ENCODE measurements at places on chromosomes 7 and 10.

DNA sequence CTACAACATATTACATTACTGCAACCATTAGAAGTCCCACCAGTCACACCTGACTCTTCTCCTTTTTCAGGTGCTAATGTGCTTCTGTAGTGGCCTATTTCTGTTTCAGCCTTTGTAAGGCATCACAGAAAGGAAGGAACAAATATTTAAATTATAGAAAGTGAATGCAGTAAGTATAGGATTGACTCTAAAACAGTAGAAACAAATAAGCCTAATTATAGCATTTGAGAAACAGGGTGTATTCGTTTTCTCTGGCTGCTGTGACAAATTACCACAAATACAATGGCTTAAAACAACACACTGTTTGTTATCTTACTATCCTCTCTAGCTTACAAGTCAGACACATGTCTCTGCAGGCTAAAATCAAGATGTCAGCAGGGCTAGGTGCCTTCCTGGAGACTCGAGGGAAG, 69.4 kb downstream of the CCSER2 start:
- no peak for DNase-seq

DNA sequence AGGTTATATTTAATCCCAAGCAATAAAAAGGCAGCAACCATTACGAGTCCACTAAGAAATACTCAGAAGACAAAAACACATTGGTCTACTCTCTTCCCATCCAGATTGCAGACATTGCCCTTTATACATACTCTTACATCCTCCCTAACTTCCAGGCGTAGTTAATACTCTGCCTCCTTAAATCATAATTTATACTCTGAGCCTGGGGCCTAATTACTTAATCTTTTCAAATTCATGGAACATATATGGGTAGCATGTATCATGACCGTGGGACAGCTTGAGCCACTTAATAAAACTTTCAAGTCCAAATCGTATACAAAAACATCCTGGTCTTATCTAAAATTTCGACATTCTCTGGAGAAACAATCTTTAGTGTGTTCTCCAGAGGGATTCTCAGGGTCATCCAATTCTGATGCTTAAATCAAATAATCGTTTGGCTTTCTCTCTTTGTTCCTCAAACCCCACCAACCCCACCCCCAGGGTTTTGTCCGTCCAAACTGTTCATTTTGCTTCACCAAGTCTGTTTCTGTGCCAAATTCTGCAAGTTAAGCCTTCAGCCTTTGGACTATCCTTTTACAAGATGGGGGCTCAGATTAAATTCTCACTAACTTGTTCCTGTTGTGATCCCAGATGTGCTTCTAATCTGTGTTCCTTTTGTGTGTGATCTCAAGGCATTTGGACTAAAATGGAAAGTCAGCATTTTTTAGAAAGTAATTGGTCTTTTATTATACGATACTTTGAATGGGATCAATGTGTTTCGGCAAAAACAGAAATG, 86.4 kb downstream of the ADAM12 start:
- DNase-seq: no peak

- DNase-seq: no peak
Observed at GRCh38 chr7:158274996-158275395, 312.6 kb downstream of the PTPRN2 start.

DNA sequence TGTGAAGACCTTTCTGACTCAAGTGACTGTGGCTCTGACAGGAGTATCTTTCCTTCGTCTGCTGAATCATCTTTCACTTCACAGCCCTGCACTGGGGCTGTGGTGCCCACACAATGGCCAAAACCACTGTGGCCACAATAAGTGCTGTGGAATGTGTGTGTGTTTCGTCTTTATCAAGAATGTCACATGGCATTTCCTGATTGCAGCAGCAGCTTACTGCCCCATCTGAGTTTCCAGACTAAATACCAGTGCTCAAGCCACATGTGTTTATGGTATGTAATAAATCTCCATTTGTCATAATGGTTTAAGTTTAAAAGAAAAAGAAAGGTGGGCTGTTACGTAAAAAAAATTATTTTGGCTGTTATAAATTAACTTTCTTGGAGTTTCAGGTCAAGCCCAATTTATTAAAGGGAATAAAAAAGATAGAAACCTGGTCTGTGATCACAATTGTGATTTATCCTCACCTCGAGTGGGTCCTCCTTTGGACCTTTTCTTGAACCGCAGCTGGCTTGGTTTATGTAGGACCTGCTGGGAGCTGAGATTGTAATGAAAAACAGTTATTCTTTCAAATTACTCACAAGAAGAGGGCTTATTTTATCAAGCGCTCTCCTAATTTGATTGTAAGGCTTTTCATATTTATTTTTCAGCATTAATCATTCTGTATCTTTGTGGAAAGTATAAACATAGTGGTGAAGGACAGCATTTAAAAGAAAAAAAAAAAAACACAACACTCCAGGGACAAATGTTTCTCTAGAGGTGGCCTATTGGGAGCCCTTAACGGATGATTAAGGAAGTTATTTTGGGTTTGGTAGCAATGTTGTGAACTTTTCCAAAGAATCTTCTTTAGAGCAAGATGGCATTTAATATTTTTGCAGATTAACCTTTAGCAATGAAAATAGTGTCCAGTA, 116.2 kb downstream of the LRMDA start:
- no peak for DNase-seq

GRCh38 chr10:58266003-58266825, 1.5 kb downstream of the IPMK start:
- no peak for DNase-seq

GRCh38 chr7:128322040-128322643, 21.6 kb downstream of the RBM28 start:
- no peak for DNase-seq

DNA sequence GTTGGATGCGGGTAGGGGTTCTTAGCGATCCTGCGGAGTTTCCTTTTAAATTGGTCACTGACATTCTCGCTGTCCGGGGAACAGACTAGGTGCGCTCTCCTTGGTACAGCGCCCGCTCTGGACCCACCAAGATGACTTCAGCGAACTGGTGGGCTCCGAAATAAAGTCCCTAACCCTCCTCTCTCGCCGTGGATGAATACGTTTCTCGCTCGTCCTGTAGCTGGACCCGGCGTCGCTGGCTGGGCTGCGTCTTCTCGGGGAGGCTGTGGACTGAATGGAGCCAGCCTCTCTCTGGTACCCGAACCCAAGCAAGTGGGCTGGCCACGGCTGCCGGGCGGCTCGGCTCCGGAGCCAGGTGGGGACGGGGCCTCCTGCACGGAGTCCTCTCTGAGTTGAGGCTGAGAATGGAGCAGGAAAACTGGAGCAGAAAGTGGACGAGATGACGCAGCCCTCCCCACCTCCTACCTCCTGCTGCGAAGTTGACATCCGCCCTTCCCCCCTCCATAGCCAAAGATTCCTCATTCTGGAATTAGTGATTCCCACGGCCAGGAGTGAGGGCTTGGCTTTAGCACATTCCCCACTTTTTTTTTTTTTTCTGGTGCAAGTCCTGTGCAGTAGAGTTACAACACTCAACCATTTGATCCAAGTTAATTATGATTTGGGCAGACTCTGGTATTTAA, 1.5 kb downstream of the UNC5B start:
- no peak for DNase-seq

DNA sequence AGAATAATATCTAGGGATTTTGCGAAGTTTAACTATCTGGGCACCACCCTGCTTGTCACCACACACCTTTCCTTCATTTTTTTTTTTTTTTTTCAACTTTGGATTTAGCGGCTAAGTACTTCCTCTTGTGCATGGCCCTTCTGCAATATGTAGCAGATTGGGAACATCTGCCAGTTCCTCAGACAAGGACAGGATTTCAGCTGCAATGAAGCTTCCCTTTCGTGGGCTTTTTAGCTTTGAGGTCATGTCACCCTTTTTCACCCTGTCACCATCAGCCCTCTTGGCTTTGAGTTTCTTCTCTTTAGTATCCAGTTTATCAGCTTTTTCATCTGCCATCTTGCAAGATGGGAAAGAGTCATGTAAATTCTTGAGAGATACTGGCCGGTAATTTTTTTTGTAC, 81.6 kb upstream of the ETV1 start:
- no peak for DNase-seq

DNA sequence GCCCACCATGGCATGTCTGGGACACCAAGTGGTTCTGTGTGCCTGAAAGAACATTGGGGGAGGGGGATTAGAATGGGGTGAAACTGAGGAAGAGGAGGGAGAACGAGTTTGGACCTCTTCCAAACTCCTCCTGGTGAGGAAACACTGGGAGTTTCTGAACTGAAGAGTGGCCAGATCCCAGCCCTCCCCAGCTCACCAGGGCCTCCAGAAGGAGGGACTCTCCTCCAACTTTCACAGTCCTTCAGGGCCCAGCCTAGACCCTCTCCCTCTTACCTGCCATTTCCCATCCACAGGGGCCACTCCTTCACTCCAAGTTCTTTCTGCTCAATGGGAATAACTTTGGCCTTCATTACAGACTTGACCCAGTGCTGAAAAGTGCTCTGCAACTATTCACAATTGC, 132.0 kb upstream of the FOXK1 start:
- DNase-seq: no peak

- no peak for DNase-seq
Observed at GRCh38 chr10:18159557-18159956, 19.3 kb downstream of the CACNB2 start.

- no peak for DNase-seq
Observed at GRCh38 chr7:128084896-128085608, 53.8 kb upstream of the LRRC4 start.

DNA sequence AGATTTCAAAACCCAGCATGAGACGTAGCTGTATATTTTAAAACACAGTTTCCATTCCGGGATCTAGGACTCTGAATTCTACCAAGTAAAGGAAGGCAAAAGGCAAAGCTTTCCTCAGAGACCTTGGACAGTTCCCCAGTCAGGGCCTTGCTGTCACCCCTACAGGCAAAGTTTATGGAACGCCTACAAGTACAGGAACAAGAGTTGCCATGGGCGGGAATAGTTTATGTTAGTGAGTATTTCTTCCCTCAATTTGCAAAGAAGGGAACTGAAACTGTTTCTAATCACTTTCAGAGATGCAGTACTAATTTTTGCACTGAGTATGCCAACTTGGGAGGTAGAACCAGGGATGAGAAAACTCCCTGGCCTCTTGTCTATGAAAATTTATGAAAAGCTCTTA, 68.2 kb upstream of the LRGUK start:
- DNase-seq: no peak

- no peak for DNase-seq
Observed at GRCh38 chr10:132752378-132752777, 33.6 kb downstream of the NKX6-2 start.

DNA sequence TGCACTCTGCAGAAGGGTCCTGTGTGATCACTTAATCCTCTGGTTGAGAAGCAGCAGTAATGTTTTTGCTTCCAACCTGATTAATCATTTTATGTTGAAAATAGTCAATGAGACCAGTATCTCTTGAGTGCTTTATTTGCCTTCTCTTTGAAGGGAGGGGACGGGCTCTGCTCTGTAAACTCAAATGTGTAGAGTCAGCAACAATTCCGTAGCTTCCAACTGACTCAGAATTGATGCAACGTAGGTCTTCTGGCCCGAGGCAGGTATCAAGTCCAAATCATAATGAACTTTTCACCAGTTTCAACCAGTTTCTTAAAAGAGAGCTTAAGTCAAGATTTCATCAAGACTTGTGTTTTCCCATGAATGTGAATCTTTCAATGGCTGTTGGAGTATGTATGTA, 26.3 kb downstream of the GUSB start:
- no peak for DNase-seq

- DNase-seq: no peak
Observed at GRCh38 chr7:140416560-140416959, 12.7 kb downstream of the RAB19 start.

DNA sequence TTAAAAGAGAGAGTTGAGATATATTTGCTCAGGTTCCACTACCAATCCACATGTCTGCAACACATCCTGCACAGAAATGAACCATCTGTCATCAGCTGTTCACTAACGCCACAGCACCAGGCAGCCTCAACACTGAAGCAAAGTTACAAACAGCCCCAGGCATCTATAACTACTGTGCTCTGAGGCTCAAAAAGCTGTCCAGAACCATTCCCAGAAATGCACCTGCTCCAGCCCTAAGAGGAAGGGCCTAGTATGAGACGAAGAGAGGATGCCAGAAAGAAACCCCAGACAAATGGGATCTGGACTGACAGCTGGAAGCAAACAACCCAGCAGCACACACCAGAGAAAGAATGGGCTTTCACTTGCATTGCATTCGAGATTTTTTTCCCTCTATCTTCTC, 159.3 kb downstream of the ELMO1 start:
- DNase-seq: no peak

DNA sequence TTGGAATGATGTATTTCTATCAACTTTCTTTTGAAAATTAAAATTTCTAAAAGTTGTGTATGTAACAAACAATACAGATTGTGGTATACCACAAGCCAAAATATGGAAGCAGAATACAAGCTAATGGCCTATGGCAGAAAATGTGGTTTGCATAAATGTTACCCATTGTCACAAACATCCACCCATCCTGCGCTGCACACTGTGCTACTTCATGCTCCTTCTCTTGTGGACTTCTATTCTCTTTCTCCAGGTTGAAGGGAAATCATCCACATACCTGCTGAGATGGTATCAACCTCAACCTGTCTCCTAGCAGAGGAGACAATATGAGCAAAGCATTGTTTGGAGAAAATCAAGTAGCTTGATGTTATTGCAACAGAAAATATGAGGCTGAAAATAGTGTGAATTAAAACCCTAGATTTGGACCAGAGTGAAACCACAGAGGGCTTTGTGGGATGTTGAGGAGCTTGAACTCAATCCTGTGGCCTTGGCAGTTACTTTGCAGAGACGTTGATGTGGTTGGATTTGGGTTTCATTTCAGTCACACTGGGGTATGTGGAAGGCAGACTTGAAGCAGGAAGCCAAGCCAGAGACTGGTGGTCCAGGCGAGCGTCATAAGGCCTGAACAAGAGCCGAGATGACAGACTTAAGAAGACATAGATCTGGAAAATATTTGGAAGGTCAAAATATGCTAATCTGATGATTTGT, 63.8 kb downstream of the ICA1 start:
- DNase-seq: no peak

- no peak for DNase-seq
Observed at GRCh38 chr7:2729893-2730716, 42.1 kb downstream of the AMZ1 start.

DNA sequence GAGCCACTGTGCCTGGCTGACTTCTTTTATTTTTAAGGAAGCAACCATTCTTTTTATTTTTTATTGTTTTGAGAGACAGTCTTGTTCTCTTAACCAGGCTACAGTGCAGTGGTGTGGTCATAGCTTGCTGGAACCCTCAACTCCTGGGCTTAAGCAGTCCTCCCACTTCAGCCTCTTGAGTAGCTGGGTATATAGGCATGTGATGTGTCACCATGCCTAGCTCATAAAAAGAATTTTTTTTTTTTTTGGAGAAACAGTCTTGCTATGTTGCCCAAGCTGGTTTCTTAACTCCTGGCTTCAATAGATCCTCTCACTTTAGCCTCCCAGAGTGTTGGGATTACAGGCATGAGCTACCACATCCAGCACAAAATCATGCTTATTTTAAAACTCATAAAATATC, 5.8 kb downstream of the MCU start:
- DNase-seq: no peak

GRCh38 chr10:128054163-128054970, 71.9 kb downstream of the MKI67 start:
- DNase-seq: no peak

DNA sequence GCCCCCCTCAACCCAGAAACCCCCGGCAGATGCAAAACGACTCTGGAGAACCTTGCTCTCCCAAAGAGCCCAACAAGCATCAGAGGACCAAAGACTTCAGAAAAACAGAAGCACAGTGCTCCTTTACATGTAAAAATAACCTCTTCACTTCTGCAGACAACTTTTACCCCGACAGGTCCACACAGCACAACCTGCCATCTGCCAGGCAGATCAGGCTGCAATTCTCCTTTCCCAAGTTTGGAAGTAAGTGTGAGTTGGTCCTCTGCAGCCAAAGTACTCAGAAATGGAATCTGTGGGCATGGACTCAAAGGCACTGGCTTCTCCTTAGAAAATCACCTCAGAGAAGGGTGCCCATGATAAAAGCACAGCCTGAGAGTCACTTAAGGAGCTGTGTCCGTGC, 26.0 kb downstream of the DOCK4 start:
- no peak for DNase-seq
